ENCODE measurements at places on chromosomes 2 and 18.

- DNase-seq, result no peak
Measured at GRCh38 chr2:37674946-37675345, 3.5 kb upstream of the CDC42EP3 start.

DNA sequence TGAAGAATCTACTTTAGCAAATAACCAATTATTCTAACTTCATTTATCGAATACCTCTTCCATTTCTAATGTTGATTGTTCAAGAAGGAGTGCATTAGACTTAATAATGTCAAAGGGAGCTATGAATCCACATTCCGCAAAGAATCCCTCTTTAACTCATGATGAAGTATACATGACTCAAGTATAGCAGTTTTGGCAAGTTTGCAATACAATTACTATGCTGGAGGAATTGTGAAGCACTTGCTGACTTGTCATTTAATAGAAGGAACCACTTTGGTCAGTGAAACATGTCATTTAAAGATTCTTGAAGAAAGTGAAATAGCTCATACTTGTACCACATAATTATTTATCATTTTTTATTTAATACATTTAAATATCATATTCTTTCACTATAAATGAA, 125.1 kb downstream of the SLC39A10 start:
- no peak for DNase-seq

GRCh38 chr2:233413559-233414272, 59.4 kb downstream of the DGKD start:
- DNase-seq, result no peak

DNA sequence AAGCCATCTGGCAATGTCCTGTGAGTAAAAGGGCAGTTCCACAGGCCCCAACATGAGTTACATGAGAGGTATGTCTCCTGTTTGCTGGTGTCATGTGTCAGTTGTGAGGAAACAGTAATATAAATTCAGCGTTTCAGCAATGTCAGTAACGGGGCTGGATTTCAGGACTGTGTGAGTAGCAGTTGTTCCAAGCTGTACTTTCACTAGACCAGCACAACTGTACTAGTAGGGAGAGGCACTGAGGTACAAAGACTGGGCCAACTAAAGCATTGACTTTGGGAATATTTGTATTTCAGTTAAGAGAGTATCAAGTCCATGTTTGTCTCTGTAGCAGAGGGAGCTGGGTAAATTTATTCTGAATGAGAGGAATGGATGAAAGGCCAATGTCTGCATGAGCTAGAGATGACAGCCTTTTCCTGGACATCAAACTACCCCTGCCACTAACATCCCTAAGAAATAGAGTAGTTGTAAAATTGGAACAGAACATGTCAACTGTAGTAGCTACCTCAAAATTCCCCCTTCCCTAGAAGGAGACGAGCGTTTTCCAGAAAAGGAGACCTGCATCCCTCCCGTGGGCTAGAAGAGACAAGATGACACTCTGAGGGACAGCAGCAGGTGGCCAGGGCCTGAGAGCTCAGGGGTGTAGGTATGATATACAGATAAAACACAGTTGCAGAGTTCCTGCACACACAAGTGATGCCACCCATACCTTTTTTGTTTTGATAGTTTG, 24.4 kb downstream of the EIF4E2 start:
- no peak for DNase-seq

DNA sequence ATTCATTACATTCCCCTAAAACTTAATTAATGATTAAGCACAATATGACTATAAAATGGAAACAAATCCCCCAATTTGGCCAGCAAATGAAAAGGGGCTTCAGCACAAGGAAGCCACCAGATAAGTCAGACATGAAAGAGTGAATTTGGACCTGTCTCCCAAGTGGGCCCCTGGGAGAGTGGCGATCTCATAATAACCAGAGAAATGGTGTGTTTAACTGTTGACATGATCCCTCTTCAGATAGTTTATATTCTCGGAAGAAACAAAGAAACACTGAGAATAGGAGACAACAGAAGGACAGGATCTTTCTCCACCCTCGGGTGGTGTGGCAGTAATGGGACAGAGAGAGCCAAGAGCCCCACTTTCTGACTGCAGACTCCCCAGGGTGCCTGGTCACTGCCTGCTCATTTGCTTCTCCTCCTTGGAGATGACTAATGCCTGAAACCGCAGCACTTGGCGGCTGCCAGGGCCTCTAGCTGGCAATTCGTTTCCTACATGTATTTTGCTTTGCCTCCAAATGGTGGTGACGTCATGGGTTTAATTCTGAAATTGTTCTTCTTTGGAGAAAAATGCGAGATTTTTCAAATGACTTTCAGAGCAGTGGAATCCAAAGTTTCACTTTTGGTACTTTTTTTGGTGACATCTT, 46.4 kb upstream of the SPP2 start:
- no peak for DNase-seq

GRCh38 chr2:145751155-145751554, 1231.2 kb upstream of the ZEB2 start:
- DNase-seq, result no peak

- DNase-seq, result no peak
Measured at GRCh38 chr2:133760376-133760775, 192.1 kb upstream of the NCKAP5 start.

- no peak for DNase-seq
Measured at GRCh38 chr2:76316691-76317090, 606.0 kb upstream of the GCFC2 start.

DNA sequence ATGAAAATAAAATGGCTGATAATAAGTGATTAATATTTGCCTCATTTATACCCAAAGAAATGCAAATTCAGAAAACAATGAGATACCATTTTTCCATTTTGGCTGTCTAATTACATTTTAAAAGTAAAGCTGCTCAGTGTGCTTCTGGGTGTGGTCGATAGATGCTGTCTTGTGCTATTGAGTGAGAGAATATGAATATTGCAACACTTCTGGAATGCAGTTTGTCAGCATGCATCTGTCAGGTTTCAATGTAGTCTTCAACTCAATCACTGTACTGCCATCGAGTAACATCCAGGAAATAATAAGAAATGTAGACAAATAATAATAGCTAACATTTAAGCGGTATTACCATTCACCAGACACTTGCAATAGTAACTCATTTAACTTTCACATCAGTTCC, 3.9 kb downstream of the IL18R1 start:
- no peak for DNase-seq

GRCh38 chr2:135657806-135658582, 83.7 kb upstream of the UBXN4 start:
- DNase-seq, result peak; percentile 87

- DNase-seq, result no peak
Measured at GRCh38 chr2:190270298-190270697, 49.3 kb downstream of the HIBCH start.

GRCh38 chr2:1487758-1488157, 74.5 kb downstream of the TPO start:
- DNase-seq, result no peak

- no peak for DNase-seq
Measured at GRCh38 chr2:37295469-37296073, 29.1 kb downstream of the PRKD3 start.

DNA sequence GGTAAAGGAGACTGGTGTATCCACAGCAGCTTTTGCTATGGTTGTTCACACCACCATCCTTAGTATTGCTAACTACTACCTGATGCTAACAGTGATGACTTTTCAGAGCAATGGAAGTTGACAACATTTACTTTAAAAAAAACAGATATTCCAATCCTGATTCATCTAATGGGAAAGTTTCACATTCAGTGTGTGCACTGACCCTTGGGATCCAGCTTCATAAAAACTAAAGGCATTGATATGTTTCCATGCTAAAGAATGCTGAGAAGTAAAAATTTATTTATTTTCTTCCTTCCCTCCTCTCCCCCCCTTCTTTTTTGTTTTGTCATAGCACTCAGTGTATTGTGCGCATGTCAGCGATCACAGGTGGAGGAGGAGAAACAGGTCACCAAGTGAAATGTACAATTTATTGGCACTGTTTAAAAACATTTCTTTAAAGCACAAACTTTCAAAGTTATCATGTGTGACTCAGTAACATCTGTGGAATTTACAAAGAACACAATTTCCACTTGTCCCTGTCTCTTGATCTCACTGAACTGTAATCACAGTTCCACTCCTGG, 229.9 kb downstream of the ALK start:
- no peak for DNase-seq

DNA sequence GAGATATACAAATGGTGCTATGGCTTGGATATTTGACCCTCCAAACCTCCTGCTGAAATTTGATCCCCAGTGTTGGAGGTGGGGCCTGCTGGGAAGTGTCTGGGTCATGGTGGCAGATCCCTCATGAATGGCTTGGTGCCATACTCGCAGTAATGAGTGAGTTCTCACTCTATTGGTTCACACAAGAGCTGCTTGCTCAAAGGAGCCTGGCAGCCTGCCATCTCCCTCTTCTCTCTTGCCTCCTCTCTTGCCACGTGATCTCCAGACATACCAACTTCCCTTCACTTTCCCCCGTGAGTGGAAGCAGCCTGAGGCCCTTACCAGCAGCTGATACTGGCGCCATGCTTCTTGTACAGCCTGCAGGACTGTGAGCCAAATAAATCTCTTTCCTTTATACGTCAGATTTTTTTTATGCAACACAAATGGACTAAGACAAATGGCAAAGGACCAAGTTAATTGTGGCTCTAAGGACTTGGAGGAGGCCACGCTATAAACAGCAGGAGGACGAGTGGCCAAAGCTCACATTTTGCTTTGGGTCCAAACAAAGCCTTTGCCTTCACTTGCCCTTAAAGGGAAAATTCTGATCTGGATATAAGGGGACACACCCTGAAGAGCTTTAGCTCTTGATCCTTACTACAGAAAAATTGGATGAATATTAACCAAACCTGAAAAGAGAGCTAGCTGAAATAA, 214.7 kb downstream of the SS18 start:
- DNase-seq, result no peak
